ENCODE measurements at places on chromosomes 3 and 15.
A peak's percentile ranks its signal among the peaks of the same experiment; 100 is the strongest.

DNA sequence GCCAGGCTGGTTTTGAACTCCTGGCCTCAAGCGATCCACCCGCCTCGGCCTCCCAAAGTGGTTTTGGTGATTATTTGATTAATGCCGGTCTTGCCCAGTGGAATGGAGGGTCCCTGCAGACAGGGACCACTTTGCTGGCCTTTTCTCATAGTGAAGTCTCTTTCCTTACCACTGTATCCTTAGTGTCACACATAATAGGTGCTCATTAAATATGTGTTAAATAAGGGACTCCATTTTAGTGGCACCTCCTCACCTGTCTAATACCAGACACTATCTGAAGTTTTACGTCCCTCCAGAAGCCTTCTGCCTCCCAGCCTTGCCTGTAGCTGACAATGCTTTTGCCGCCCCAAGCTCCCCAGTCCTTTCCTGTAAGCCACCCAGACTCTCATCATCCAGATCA lies 91.3 kb downstream of the AAGAB start:
- DNase-seq, result no peak

DNA sequence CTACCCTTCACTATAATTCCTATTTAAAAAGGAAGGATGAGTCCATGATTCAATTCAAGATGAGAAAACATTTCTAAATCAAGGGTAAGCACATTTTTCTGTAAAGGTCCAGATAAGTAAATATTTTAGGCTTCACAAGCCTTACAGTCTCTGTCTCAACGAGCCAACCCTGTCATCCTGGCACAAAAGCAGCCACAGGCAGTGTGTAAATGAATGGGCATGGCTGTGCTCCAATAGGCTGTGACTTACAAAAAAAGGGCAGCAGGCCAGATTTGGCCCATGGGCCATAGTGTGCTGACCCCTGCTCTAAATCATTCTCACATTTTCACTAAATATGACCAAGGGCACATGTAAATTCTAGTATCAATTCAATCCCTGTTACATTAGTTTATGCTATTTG lies 200.4 kb downstream of the WNT5A start:
- no peak for DNase-seq

DNA sequence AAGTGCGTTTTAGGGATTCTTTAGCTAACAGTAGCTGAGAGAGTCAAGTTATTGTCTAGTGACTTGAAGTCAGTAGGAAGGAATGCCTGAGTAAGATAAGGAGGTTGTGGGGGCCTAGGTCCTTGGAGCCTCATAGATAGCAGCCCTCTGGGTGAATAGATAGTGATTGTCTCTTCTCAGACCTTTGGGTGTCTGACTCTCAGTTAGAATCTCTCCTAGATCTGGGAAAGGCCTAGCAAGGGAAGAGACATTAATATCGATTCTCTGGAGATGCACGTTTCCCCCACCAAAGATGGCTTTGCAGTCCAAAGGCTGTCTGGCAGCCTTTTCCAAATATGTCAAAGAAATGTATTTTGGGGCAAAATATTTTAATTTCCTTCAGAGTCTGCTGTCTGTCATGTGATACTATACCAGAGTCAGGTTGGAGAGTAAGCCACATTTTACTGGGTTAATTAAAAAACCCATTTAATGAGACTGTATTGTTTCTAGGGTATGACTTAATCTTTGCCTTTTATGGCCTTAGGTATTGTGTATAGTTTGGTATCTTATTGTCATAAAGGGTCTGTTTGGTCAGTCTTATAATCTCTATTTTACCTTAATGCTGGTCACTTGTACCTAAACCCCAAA lies 92.2 kb downstream of the ST6GAL1 start:
- DNase-seq, result no peak

DNA sequence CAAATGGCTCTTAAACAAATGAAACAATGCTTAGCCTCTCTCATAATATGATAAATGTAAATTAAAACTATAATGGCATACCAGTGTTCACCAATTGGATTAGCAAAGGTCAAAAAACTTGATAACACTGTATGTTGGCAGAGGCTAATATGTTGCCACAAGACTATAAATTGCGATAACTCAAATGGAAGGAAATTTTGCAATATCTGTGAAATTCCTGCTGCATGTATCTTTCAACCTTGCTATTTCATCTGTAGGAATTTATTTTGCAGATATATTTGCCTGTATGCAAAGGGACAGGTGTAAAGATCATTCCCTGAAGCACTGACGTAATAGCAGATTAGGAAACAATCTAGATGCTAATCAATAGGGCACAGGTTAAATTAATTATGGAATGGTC lies 191.4 kb upstream of the EIF1B start:
- DNase-seq, result no peak

- peak; percentile 4 for DNase-seq
These were observed 2.0 kb downstream of the XRN1 start for GRCh38 chr3:142445816-142446254.

DNA sequence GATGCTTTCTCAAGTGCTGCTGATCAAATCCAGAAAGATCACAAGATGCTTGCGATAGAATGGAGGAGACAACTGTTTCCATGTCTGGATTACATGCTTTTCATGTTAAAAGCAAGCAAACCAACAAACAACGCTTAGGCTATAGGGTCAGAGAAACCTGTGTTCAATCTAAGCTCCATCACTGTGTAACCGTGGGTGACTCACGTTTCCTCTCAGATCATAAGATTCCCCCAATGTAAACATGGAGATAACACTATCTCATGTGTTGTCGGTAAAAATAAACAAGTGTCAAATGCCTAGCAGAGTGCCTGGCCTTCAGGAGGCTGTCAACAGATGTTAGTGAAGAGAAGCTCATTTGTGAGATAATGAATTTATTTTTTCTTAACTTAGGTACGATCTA lies 907.8 kb downstream of the NTRK3 start:
- DNase-seq, result no peak

GRCh38 chr3:127822682-127823425 lies 539 bp upstream of the MGLL start:
- peak; percentile 67 for DNase-seq

DNA sequence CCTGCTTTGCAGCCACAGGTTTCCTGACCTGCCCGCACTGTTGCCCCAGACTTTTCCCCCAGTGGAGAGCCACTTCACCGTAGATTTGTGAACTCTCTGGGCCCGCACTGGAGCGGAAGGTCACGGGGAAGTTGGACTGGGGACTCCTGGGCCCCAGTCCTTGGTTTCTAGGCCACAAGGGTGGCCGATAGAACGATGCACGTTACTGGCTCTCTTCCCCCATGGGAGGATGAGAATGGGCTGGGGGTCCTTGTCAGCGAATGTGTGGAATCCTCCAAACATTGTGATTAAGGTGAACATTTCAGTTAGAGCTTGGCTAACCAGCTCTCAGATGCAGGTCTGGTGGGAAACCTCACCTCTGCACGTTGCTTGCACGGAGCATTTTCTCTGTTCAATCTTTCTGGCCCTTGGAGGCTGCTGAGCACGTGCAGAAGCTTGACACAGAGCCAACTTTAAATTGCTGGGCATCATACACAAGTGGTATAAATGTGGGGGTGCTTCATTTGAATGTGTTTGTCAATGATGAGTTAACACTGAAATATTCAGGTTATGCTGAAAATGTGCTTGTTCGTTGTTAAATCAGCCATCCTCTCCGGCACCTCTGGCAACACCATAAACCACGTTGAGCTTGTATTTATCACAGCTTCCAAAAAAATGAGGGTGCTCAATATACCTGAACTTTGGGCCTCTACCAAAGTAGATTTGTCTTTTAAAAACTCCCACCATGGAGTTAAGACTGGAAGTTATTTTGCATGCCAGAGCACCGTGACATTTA lies 976 bp downstream of the DIS3L start:
- DNase-seq, result peak; percentile 80
